Spleen (tissue), 13 donors: ENCODE measurements at places on chromosomes 5 and 9.

- DNase-seq, result no peak
Observed at GRCh38 chr5:180823940-180824629, 21.5 kb upstream of the MGAT1 start.

DNA sequence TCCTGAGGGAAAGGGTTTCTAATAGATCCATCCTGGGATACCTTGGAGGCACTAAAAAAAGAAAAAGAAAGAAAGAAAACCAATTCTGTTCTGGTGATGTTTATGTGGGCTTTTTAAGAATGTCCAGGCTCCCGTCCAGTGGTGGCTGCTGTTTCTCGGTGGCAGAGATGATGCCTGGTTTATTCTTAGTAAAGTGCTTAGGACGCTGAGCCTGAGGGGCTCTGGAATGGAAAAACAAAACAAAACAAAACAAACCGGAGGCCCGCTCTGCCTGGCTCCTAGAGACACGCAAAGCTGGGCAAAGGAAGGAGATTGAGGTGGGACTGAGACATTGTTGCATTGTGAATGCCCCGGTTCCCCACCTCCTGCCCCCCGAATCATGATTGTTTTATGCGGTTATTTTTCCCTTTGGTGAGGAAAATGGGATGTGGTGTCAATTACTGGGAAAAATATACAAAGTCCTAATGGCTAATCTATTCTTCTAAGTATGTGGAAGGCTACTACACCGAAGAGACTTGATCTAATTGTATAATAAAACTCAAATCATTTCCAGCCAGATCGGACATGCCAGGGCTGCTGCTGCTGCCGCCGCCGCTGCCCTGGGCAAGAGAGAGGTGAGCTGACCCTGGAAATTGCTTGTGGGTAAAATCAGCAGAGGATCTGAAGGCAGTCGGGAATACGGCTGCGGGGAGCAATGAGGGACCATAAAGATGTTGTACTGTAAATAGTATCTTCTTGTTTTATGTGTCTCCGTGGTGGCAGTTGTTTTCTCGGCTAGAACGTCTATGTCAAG lies 644.9 kb downstream of the CCDC171 start:
- DNase-seq, result no peak

GRCh38 chr9:120256146-120256545 lies 323.8 kb downstream of the CDK5RAP2 start:
- DNase-seq, result no peak

DNA sequence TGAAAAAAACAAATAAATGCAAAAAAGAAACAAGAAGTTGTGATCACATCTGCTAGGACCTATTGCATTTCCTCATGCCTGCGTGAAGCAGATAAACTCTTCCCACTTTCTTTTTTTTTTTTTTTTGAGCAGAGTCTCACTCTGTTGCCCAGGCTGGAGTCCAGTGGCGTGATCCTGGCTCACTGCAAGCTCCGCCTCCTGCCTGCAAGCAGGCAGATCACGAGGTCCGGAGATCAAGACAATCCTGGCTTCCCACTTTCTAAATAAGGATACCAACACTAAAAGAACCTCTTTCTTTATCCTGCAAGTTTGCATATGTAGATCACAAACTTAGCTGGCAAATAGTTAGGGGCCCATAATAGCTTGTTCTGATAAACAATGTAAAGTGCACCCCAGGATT lies 128.6 kb downstream of the ASTN2 start:
- DNase-seq, result no peak
